ENCODE measurements at places on chromosomes 11 and 22.

DNA sequence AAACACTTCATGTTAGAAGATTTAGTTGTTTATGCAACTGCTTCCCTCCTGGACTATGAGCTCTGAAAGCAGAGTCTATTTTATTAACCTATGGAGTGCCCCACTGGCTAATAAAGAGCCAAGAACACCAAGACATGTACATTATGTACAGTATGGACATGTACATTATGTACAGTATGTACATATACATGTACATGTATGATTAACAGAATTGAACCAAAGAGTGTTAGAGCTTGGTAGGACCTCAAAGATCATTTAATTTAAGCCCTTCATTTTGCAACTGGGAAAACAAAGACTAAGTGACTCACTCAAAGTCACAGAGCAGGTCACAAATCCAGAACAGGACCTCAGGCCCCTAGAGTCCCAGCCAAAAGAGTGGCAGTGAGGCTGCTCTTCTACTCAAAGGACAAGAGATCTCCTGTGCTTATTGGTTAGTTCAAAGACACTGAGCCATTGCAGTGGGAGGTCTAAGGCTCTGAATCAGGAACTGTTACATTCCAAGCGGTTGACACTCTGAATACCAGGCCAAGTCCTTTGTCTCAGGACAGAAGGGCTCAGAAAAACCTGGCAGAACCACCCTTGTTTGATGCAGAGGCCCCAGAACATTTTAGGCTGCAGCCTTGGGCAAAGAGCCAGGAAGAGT is 103.8 kb downstream of the FAM168A start:
- H3K27me3 ChIP-seq: peaks cover 7% of the 10 kb centered on the region
- H3K27ac ChIP-seq: no peak overlapping the region
- DNase-seq: no peak
- H3K36me3 ChIP-seq: no peaks in the 10 kb centered on the region
- peaks cover 5% of the 10 kb centered on the region for H3K4me1 ChIP-seq
- H3K4me3 ChIP-seq: no peak overlapping the region

- no peak overlapping the region for H3K27ac ChIP-seq
- H3K27me3 ChIP-seq: peaks cover 7% of the 10 kb centered on the region
- no peak for DNase-seq
- H3K4me3 ChIP-seq: no peak overlapping the region
Observed at GRCh38 chr22:49674479-49675050, 153.1 kb downstream of the BRD1 start.

DNA sequence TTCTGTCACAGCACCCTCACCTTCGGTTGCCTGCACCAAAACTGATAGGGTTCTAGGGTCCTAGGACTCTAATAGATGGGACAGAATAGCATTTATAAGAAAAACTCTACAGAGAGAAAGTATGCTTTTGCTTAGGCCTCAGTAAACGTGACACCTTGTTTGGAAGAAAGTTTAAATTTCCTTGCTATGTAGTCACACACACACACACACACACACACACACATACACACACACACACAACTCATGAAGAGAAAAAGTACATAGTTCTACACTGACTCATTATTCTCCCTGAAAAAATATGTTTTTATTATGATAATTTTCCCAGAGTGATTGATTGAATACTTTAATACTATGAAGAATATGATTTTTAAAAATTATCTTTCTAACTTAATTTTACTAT is 220.8 kb upstream of the SNX19 start:
- no peak overlapping the region for H3K27ac ChIP-seq
- DNase-seq: no peak
- H3K27me3 ChIP-seq: no peaks in the 10 kb centered on the region

DNA sequence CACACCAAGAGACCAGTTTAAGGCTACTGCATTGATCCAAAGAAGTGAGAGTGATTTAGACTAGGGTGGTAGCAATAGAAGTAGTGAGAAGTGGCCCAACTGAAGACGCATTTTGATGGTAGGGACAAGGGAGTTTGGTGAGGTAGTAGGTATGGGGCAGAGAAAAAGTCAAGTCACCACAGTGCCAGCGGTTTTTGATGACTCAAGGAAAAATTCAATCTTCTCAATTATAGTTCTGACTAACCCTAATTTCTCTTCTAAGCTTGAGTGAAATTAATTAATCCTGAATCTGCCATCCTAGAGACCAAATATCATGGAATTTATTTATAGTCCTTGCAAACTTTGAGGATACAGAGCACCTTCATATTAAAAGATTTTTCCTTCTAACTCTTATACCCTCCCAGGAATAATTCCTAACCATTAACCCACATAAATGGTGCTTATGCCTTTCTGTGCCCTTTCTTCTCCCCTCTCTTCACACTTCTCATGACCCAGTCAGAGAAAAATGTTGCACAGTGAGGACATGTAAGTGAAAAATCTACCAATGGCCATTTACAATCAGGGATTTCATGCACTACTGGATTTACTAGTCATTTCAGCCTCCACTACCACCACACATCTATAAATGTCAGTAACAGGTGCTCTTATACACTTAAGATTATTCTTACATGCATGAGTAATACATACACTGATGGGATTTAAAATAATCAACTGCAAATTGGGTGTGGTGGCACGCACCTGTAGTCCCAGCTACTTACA is 45.9 kb upstream of the ARHGAP32 start:
- H3K4me1 ChIP-seq: peaks cover 14% of the 10 kb centered on the region
- H3K36me3 ChIP-seq: peaks cover 3% of the 10 kb centered on the region
- H3K27ac ChIP-seq: peak overlapping the region; percentile 87
- DNase-seq: no peak
- H3K4me3 ChIP-seq: no peak overlapping the region

DNA sequence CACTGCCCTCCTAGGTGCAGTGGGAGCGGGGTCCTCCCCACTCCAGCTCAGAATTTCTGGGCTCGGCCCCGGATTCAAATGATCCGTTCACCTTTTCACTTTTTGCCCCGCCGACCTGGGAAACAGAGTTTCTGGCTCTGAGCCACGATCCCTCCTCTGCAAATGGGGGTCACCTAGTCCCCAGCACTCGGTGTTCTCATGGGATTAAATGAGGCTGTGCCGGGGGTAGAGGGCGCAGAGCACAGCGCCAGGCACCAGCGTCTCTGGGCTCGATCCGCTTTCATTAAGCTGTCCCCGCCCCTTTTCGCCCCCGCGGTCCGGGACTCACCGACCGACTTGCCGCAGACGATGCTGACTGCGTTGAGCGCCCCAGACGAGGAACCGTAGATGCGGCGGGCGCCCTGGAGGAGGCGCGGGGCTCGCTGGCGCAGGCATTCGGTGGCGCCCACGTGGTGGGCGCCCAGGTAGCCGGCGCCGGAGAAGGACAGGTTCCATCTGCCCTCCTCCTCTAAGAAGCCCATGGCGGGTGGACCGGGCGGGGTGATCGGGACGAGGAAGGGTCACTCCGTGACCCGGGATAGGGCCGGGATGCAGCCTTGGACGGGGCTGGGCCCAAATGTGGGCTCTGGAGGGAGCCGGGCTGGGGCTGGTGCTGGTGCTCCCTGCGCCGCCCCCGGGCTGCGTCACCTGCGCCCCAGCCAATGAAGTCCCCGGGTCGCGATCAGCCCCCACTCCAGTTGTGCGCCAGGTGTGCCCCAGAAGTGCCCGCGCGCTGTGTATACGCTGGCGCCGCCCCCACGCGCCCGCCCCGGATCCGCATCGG is at the start of gene PNPLA5:
Gene PNPLA5, minus strand, starts transcription at position 654 of the 823 bp plus-strand sequence. Its CDS starts 133 bp downstream, at position 521.
- no peak within 1 kb of the TSS for H3K4me3 ChIP-seq
- peaks cover 7% of the 10 kb centered on the region for H3K27me3 ChIP-seq
- DNase-seq: peak; percentile 43
- no peak within 1 kb of the TSS for H3K27ac ChIP-seq
- H3K36me3 ChIP-seq: no peaks in the 10 kb centered on the region

- H3K27me3 ChIP-seq: peaks cover 5% of the 10 kb centered on the region
- H3K4me3 ChIP-seq: no peak within 1 kb of the TSS
- no peaks in the 10 kb centered on the region for H3K36me3 ChIP-seq
- no peak for DNase-seq
- H3K4me1 ChIP-seq: no peaks in the 10 kb centered on the region
- H3K27ac ChIP-seq: no peak within 1 kb of the TSS
Observed at GRCh38 chr11:62269654-62270278, at the start of gene SCGB2A2. Gene SCGB2A2, plus strand, starts transcription at chr11:62270158. Its CDS starts 59 bp downstream, at chr11:62270217.

GRCh38 chr22:20645954-20646353 is 128.0 kb upstream of the SERPIND1 start:
- no peak for DNase-seq
- no peaks in the 10 kb centered on the region for H3K4me1 ChIP-seq
- H3K4me3 ChIP-seq: no peak overlapping the region
- no peaks in the 10 kb centered on the region for H3K27me3 ChIP-seq
- H3K27ac ChIP-seq: no peak overlapping the region

DNA sequence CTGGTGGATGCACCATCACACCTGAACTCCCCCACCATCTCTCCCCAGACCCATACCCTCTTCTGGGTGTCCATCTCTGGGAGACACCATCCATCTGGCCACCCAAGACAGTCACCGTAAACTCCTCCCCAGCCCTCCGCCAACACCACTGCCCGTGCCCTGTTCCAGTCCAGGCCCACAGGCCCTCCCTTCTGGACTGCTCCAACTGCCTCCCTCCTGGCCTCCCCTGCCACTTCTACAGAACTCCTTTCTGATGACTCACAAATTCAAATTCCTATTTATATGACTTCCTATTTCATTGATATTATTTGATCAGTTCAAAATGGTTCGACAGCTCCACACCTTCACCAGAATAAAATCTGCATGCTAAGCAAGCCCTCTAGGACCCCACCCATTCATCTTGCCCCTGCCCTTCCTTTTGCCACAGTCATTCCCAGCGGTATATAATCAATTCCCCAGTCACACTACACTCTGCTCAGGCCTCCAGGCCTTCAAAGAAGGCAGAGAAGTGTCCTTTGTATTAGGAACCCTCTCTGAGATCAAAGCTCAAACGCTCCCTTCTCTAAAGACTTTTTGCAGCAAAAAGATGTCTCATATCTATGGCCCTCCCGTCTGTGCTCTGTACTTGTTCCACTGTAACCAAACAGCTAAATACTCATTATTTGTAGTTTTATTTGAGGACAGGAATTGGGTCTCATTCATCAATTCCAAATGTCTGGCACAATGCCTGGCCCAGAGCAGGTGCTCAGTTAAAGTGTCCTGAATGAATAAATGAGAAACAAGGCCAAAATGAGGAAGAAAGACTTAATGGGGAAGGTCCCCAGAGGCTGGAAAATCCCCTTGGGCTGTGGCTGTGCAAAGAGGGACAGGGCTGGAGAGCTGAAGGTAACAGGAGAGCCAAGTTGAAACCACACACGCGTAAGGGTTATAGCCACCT is 29.0 kb downstream of the MYH9 start:
- H3K4me1 ChIP-seq: peaks cover 23% of the 10 kb centered on the region
- H3K36me3 ChIP-seq: peaks cover 5% of the 10 kb centered on the region
- DNase-seq: no peak
- peaks cover 6% of the 10 kb centered on the region for H3K27me3 ChIP-seq
- H3K4me3 ChIP-seq: peak overlapping the region; percentile 1
